ENCODE measurements at places on chromosomes 12 and 14. TPM values are rescaled to one million over a fixed set of nuclear protein-coding genes. Genes with fewer than 3 reads are reported as not detected.

Gene SDR9C7
- not detected for total RNA-seq

Gene GPRC5D
- not detected for total RNA-seq

Gene PRH2
- 0.42 TPM for total RNA-seq

Gene FKBP3
- total RNA-seq = 11.9 TPM

Gene ALDH1L2
- 0.19 TPM for total RNA-seq

- no peak for DNase-seq
Observed at GRCh38 chr12:115404761-115405470, 720.9 kb upstream of the TBX3 start.

DNA sequence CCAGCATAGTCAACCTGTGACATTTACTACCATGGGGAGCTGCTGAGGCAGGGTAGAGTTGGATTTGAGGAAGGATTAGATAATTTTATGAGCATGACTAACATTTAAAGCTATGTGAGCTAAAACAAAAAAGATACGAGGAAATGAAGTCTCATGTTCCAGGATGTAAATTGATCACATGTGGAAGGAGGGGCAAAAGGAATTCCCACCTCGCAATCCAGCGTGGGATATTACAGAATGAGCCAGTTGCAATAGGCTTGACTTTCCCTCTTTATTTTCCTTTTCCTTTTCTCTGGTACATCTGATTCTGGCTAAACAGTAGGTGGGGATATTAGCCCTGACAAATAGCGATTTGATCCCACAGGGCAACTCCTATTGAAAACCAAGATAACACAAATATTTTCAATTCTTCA lies 214.9 kb upstream of the HMGA2 start:
- DNase-seq = no peak

DNA sequence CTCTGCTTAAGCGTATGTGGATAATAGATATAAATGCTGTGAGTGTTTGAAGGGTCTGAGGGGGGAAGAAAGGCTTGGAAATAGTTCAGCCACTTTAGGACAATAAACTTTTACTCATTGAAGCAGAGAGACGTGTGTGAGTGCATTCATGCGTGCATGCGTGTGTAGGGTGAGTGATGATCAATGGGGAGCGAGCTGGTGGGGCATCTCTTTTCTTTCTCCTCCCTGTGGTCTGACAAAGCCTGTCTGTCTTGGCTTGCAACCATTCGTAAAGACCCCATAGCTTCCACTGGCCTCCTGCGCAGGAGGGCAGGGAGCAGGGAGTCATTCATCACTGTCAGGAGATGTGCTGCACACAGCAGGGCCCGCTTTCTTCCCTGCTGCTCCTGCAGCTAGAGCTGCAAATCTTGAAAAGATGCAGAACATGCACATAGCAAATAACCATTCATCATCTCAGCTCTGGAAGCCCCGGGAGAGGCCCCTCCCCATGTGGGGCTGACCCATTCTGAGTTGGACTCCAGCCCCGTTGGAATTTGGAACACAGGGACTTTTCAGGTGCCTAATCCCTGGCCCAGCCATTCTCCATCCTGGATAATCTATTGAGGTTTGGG lies 223.2 kb downstream of the PPM1H start:
- no peak for DNase-seq

DNA sequence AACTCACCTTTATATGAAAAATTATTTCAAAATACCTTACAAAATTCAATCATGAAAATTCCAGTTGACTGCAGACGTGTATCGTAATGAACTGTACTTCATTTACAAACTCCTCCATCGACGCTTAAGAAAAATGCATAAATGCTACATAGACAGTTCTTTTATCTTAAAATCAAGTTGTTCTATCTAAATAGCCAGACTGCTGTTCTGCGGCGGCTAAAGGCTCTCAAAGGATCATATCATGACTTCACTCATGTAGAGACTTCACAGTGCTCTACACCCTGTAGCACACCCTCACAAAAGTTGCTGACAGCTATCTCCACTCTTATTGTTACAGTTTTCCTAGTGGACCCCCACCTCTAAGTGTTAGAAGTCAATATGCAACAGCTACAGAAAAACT lies 5.2 kb downstream of the KRAS start:
- DNase-seq = no peak

DNA sequence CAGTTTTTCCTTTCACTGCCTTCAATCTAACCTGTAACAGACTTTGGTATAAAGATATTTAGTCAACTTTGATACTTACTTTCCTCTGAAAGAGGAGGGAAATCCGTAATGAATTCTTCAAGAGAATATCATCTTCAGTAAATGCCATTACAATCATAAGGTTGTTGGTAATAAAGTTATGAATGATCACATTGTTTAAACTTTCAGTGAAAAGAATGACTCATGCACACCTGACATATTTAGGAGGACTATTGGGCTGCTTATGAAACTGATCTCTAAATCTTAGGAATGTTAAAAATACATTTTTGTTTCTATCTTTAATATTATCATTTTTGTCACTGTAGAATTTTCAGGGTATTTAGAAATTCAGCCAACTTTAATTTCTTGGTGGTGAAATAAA lies 474.7 kb downstream of the SLC16A7 start:
- DNase-seq = no peak

GRCh38 chr14:60651086-60651795 lies 2.0 kb upstream of the SIX1 start:
- no peak for DNase-seq
